Fibroblast of pulmonary artery (primary cell): ENCODE measurements at places on chromosomes 5 and 9.

DNA sequence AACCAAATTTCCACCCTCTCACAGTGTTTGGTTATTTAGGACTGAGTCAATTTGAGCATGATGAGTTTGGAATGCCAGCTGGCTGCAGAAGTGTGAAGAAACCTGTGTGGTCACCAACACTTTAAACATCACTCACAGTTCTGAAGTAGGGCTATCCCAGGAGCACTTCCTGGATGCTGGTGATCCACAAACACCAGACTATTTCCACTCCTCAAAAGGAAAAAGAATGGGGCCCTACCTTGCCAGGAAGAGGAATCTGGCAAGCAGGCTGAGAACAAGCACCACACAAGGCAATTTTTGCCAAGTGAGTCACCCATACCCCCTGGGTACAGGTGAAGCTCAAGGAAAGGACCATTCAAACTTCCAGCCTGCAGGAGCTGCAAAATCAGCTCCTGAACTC, 294.2 kb upstream of the PTGER4 start:
- DNase-seq = no peak

DNA sequence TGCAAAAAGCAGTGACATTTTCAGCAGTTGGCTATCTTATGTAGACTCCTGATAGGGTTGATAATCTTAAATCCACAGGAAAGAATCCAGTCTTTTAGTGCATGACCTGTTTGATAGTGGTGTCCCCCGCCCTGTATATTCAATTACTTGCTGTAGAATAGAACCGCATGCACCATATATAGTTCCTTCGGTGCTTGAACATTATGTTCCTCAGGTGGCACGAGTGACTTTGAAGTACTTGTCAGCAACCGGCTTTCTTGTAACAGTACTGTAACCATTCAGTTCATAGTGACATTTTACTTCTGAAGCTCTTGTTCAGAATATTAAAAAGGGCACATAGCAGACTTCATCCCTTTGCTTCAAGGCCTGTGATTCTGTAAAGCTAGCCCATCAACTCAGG, 163.2 kb upstream of the KLF9 start:
- no peak for DNase-seq

GRCh38 chr5:74233571-74233970, 407.0 kb downstream of the ENC1 start:
- DNase-seq = peak; percentile 31

DNA sequence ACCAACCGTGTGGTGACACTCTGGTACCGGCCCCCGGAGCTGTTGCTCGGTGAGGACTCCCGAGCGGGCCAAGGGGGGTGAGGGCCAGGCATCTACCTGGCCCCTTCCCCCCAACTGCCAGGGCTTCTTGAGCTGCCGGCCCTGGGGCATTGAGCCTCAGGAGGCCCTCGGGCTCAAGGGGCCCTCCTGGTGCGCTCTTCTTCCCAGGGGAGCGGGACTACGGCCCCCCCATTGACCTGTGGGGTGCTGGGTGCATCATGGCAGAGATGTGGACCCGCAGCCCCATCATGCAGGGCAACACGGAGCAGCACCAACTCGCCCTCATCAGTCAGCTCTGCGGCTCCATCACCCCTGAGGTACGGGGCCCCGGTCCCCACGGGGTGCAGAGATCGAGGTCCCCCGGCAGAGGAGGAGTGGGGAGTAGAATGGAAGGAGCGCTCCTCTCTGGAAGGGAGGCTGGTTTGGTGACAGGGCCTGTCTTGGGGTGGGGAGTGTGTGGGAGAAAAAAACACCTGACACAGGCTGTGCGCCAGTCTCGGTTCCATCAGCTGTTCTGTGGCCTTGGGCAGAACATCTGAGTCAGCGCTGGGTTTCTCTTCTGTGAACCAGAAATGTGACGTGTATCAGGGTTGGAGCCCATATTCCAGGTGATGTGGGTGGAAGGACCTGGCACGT, 2.6 kb downstream of the CDK9 start:
- no peak for DNase-seq

DNA sequence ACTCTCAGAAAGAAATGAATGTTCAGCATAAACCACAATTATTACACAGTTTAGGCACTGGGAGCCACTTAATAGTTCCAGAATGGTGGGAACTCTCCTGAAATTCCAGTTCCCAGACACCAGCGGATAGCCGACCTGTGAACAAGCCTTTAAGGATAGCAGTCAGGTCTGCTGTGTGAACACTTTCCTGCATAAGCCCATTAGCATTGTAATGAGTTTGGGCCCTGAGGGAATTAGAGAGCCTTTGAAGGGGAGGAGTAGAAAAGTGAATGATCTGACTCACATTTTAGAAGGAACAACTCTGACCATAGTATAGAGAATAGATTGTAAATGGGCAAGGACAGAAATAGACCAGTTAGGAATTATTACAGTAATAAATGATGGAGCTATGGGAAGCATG, 189.1 kb downstream of the ADGRV1 start:
- DNase-seq = no peak

DNA sequence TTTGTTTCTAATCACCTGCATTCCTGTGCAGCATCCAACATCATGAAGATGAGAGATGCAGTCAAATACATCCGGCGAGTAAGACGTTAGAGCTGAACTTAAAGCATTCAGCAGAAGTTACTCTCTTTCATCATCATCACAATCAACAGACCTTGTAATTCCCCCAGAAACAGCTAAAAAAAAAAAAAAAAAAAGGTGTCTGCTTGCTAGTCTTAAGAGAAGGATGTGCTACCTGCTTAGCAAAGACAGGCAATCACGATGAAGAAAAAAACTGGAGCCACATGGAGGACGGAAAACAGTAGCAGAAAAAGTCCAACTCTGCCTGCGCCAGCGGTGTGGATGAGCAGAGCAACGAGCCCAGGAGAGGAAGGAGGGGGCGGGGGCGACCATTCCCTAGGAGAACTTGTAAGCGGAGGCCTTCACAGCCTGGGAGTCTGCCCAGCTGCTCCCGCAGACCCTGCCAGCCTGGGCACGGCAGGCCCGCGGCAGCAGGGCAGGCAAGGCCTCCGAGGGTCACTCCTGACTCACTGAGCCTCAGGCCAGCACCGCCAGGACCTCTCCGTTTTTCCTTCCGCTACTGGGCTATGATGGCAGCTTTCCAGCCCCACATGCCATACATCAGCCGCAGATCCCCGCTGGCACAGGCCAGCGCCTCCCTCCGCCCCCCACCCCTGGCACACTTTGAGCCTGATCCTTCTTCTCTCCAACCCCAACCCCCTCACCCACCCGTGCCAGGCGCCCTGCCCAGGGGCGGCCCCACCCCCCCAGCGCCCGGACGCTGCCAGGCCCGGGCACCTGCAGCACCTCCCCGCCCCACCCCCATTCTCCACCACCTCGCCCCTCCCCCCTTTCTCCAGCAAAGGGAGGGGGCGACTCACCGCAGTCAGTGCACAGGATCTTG, 1.4 kb downstream of the NRG2 start:
- DNase-seq = peak; percentile 41

GRCh38 chr5:20286512-20286911, 298.5 kb upstream of the CDH18 start:
- DNase-seq = peak; percentile 81

GRCh38 chr5:58786711-58787303, 203.9 kb downstream of the RAB3C start:
- no peak for DNase-seq

DNA sequence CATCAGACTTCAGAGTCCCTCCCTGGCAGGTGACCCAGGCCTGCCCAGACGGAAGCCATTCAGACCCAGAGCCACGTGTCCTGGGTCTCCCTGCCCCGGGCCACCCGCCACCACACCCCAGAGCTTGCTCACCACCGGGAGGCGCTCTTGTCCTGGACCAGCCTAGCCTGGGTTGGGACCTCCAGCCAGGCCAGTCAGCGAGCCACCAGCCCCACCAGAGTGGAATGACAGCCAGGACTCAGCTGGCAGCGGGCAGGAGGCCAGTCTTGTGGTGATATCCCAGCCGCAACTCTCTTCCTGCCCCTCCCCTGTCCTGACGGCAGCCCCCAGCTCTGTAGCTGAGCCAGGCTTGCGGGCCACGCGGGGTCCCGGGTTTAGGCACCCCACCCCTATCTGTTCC, 1.7 kb upstream of the PTGDS start:
- DNase-seq = no peak

- no peak for DNase-seq
Measured at GRCh38 chr9:137057545-137057944, 3.7 kb upstream of the ENTPD2 start.

DNA sequence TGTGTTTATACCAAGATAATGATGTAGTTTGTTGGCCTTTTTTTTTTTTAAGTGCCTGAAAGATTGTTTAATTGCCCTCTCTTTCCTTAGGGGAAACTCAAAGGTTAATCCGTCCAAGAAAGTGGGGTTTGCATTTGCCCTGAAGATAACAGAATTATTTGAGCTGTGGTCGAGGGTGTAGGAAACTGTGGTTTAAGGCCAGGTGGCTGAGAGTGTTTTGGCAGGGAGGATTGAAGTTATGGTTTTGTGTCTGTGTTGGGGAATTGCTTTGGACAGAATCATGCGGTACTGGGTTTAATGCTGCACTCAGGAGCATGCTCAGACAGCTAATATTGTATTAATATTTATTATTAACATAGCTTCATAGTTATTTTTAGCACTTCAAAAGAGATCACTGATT, 509.8 kb downstream of the EBF1 start:
- no peak for DNase-seq

DNA sequence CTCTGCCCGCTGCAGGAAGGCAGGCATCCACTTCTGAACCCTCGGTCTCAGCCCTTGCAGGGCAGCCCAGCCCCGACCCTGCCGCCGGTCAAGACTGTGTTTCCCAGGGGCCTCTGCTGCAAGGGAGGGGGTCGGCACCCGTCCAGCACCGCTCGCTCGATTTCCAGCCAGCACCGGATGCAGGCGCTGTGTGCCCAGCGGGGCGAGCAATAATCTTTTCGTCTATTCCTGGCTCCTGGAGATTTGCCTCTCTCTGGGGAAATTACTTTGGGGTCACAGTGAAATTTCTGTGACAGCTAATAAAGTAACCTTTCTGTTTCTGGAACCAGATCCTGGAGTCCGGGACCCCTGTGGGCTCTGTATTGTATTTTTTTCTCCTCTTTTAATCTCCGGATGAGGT, 155.3 kb downstream of the COL23A1 start:
- DNase-seq = no peak

- DNase-seq = no peak
Measured at GRCh38 chr9:86525182-86525581, 171.0 kb upstream of the TUT7 start.

GRCh38 chr5:44933686-44934085, 124.9 kb downstream of the MRPS30 start:
- no peak for DNase-seq
